Cerebellum (tissue), 4 donors: ENCODE measurements at places on chromosomes 2 and 18.

DNA sequence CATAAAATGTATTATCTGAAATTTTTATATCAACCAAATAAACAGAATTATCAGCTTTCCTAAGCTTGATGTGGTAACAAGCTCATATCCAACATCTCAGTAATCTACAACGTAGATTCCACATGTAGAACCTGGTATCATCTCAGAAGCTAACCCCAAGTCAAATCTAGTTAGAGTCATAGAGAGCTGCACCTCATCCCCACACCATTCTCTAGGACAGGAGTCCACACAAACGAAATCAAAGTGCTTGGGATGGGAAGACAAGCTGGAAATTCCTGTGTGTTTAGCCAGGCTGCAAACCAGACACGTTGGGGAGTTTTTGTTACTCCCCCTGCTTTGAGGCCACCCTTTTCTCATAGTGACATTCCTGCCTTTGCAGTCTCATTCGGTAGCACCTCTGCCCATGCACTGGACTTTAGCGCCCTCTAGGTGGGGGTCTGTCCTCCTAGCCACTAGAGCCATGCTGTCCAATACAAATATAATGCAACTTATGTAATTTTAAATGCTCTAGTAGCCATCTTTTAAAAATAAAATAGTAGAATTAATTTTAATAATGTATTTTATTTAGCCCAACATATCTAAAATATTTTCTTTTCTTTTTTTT, 28.1 kb upstream of the SATB2 start:
- DNase-seq = no peak

DNA sequence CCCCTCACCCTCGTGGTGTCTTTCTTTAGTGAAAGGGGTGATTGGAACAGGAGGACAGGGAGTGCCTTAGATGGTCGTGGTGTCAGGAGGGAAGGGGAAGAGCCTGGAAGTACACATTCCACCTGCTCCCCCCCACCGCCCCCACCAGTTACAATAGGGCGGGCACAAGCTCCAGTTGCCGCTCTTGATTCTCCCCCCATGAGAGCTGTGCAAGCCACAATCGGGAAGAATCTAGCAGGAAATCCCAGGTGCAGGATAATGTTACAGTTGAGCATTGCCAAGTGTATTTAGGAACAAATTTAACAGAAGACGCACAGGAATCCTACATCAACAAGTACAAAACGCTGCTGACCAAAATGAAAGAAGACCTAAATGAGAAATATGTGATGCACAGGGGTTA, 73.6 kb downstream of the ASAP2 start:
- DNase-seq = no peak

- DNase-seq = no peak
These were observed 7.1 kb upstream of the CERS6 start for GRCh38 chr2:168448980-168449379.

DNA sequence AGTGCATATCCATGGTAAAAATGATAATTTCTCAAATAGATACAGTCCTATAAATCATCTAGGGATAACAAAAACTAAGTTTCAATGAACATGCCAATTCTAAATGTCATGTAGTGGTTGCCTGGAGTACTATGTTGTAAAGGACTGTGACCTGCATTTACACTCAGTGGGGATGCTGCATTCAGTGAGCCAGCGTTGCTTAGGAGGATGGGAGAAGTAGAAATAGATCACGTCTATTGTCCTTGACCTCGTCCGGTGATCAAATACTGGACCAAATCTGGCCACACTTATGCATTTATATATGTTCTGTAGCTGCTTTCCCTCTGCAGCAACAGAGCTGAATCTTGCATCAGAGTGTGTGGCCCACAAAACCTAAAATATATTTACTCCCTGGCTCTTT, 139.0 kb upstream of the ETAA1 start:
- DNase-seq = no peak

DNA sequence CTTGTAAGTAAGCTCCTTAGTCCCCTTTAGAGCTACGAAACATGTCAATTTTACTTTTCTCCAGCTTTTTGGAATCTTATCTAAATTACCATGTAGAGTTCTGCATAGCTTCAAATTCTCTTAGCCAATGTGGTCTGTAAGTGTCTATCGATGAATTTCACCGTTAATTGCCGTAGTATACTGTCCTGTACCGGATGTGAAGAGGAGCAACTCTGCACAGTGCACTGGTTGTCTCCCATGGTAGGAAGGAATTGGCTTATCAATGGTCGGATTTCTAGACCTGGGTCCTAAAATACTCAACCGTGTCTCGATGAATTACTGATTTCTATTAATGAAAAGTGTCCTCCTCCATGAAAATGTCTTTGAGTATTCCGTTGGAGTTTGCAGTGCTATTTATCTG, 1.9 kb downstream of the NOP58 start:
- no peak for DNase-seq

GRCh38 chr2:173370198-173370597, 15.5 kb downstream of the CDCA7 start:
- DNase-seq = no peak

DNA sequence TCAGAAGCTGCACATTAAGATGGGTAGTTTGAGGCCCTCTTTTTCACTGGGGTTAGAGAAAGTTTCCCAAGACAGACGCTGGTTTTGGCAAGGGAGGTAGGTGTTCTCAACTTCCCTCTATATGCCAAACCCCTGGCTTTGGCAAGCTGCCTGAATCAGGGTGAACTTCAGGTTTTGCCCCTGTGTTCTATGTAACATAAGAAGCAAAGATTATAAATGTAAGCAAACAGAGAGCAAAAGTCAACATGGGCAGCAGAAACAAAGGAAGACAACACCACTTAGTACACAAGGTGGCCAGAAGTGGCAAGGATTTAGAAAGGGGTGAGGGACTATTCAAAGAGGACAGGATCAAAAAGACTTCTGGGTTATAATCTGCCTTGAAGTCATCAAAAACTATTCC, 70.5 kb upstream of the TFCP2L1 start:
- DNase-seq = no peak

DNA sequence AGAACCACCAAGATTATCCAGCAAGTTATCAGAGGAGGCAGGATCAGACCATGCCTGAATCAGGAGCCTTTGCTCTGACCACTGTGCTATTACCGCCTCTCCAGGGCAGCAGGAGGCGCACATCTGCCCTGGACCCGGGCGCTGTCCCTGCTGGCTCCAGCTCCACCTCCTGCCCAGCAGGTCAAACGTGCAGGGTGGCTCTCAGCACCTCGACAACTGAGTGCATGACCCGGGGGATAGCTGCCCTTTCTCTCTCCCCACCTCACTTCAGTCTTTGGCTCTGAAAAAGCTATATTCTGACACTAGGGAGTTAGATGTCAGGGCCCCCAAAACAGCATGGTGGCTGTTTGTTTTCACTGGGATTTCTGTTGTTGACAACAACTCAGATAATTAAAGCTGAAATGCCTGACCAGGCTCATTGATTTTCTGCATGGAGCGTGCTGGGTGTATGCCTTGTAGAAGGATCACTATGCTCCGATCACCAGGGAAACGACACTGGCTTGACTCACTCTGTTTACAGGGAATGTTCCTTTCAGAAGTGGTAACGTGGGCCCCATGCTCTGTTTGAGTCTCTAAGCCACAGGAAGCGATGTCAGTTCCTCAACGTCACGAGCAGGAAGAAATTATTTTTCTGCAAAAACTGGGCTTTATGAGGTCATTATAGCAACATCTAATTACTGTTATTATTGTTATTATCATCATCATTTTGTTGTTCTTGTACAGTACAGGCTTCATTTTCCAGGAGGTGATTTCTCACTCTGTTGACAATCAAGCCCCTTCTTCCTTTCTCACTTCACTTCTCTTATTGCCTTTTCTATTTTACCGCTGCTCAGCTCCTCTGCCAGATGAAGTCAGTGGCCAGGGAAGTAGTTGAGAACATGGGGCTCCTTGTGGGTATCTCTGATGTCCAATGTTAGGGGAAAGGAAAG, 125.6 kb downstream of the PLB1 start:
- no peak for DNase-seq

DNA sequence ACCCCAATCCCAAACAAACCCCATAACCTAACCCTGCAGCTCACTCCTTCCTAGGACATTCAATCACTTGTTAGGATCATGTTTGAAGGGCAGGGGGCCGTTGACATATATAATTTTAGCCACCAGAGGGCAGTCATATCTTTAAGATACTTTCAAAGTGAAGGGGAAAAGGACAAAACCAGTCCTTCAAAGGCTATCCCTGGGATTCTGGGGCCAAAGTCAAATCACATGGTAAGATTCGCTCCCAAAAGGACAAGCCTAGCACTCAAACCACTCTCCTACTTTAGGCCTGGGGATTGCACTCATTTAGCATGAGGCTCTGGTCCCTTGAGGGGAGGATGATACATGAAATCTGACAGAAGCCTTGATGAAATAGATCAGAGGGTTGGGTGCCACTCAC, 44.6 kb downstream of the HAUS1 start:
- DNase-seq = peak; percentile 53

DNA sequence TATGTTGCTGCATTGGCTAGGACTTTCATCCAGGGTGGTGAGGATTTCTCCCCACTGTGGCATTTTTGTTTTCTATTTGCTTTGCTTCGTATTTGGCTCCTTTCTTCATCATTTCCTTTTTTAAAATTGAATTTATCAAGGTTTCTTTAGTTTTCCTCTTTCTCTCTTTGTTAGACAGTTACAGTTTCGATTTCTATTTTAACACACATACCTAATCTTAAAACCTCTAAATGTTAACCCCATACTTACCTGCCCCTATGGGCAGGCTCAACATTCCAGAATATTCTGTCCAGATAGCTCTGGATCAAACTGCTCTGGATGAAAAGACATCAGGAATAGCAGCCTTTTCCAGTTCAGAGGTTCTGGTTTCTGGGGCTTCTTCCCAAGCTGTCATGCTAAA, 49.2 kb downstream of the DIPK1C start:
- DNase-seq = no peak

DNA sequence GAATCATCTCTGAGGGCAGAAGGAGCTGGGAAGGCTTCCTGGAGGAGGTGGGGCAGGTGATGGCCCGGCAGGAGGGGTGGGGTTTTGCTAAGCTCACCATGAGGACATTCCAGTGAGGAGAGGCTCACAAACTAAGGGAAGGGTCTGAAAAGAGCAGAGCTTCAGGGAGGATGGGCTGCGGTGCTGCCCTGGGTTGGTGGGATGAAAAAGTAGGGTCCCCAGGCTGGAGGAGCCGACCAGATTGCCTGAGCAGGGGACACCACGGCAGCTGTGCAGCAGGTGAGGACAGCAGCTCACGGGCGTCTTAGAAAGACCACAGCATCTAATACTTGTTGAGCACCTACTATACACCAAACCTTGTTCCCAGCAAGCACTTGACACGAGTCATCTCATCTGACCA, 82.2 kb downstream of the DYSF start:
- DNase-seq = no peak

GRCh38 chr2:20562540-20563225, 88.2 kb downstream of the HS1BP3 start:
- DNase-seq = no peak

DNA sequence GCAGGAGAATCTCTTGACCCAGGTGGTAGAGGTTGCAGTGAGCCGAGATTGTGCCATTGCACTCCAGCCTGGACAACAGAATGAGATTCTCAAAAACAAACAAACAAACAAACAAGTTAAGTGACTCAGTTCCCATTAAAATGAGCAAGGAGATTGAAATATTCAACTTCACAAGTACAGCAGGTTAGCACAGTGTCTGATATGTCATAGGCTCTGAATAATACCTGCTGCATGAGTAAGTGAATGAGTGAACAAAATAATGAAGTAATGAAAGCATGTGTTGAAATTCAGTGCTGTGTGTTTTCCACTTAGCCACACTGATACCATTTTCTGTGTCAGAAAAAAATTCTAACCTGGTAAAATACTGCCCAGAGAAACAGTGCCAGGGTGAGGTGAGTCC, 41.9 kb upstream of the SETBP1 start:
- no peak for DNase-seq

GRCh38 chr2:68387408-68388350, 22.6 kb downstream of the PLEK start:
- no peak for DNase-seq

DNA sequence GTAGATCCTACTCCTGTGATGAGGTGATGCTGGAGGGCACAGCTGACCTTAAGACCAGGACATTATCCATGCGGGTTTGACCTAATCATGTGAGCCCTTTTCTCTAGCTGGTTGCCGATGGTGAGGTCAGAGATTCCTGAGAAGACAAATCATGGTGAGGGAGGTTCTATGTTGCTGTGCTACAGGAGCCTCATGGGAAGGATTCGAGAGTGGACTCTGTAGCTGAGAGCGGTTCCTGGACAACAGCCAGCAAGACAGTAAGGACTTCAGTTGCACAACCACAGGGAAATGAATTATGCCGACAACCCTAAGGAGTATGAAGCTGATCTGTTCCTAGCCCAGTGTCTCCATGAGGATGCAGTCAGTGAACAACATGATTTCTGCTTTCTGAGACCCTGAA, 80.4 kb downstream of the EPB41L3 start:
- DNase-seq = no peak

- DNase-seq = no peak
These were observed 94.0 kb upstream of the ITGA4 start for GRCh38 chr2:181363164-181363563.

DNA sequence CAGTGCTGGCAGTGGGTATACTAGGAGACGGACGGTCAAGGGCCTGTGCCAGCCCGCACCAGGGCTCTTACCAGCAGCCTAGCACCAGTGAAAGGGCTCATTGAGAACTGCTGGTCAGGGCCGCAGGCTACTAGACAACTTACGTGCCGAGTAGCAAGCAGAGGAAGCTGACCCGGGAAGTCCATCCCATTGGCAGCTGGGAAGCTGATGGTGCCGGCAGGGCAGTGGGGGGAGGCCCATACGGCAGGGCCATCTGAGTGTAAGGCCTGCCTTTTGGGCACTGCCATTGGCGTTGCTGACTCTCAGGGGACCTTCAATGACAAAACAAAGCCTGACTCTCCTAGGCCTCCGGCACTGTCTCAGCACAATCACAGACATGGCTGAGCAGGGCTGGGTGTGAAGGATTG, 20.6 kb downstream of the EFR3B start:
- peak; percentile 66 for DNase-seq

- no peak for DNase-seq
These were observed 34.8 kb downstream of the PPP1R1C start for GRCh38 chr2:182020286-182021070.

- no peak for DNase-seq
These were observed 793.4 kb downstream of the SATB2 start for GRCh38 chr2:198664321-198664720.

- DNase-seq = no peak
These were observed 82.5 kb upstream of the RBMS1 start for GRCh38 chr2:160576054-160576499.

GRCh38 chr2:182186132-182186735, 200.6 kb downstream of the PPP1R1C start:
- peak; percentile 44 for DNase-seq

GRCh38 chr2:8539743-8540551, 141.9 kb upstream of the ID2 start:
- no peak for DNase-seq

DNA sequence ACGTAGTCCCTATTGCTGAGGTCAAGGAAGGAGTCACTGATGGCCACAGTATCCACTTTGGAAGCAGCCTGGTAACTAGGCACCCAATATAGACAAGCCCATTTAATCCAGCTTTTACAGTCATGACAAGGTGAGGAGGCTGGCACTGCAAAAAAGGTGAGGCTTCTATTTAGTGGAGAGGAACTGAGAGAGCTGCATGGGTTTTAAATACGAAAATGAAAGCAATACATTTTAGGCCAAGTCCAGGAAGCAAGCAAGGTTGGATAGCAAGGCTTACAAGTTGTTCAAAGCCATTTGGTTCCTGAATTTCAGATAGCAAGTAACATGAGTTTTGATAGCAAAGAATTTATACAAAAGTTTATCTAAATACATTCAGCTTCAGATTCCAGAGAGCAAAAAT, 80.4 kb downstream of the SGPP2 start:
- no peak for DNase-seq
